ENCODE measurements at places on chromosomes 16 and 17. TPM values are rescaled to one million over a fixed set of nuclear protein-coding genes. Genes with fewer than 3 reads are reported as not detected.

Gene CACNG3
- not detected for total RNA-seq

Gene HIC1
- total RNA-seq: 1.0 TPM

Gene SLFN11
- total RNA-seq: 3.6 TPM

Gene PARD6A
- total RNA-seq: 3.9 TPM

Gene KRTAP17-1
- not detected for total RNA-seq

Gene ELMO3
- 39.6 TPM for total RNA-seq

Gene CDRT15L2
- total RNA-seq: not detected

Gene NPIPB12
- total RNA-seq: 2.2 TPM

Gene TANGO6
- total RNA-seq: 9.0 TPM

Gene NPIPA3
- total RNA-seq: not detected

Gene STAT5A
- total RNA-seq: 1.6 TPM

Gene APOBR
- total RNA-seq: not detected

Gene LDHD
- 0.56 TPM for total RNA-seq

Gene PFN1
- 1,690 TPM for total RNA-seq

Gene NGFR
- total RNA-seq: 3.2 TPM

Gene CLDN7
- 86.7 TPM for total RNA-seq

Gene PRSS21
- 7.5 TPM for total RNA-seq

Gene TP53TG3D
- not detected for total RNA-seq

Gene SOCS3
- total RNA-seq: 9.7 TPM

Gene AOC2
- total RNA-seq: 0.92 TPM

All from airway epithelial cell (primary cell).